Urothelium cell line (cell line): ENCODE measurements at places on chromosomes 1 and 21.
A peak's percentile ranks its signal among the peaks of the same experiment; 100 is the strongest.

- DNase-seq = no peak
These were observed 127.7 kb downstream of the MAGI3 start for GRCh38 chr1:113517983-113518382.

DNA sequence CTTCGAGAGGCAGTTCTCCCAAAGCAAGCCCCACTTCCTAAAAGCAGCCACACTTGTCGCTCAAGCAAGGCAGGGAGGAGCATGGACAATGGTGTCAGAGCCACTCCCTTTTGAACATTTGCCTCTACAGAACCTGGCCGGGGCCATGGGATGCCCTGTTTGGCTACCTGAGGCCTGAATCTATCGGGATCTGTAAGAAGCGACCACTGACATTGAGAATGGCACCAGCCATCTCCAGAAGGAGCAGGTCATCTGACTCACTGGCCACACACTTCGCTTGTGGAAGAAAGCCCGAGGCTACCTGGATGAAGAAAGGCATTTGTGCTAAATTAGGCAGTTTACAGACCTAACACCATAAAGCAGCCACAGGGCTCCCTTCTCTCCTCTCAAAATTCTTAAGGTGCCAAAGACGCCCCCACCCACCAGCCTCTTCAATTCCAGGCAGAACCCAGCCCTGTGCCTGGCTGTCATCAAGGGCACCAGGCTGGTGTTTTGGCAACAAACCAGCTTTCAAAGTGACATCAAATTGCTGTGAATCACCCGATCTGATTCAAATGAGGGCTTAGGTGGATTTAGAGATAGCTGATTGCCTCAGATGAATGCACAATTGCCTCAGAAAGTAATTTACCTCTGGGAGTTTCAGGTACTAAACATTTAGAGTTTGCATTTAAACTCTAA is 104.8 kb downstream of the ETS2 start:
- no peak for DNase-seq

DNA sequence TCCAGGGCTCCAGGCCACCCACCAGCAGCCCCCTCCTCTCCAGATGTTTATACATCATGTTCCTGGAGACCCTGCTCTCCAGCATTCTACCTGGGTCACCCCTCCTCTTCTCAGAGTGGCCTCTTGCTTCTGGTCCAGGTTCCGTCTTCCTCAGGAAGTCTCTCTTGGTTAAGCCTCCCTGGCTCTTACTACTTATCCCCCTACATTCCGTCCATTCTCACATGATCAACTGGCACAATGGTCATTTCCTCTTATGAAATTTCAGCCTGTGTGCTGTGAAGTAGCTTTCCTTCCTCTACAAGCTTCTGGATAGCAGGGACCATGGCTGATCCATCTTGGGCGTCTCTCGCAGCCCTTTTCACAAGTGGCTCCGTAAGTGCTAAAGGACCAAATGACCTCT is 33.9 kb upstream of the ATP2B4 start:
- no peak for DNase-seq

- no peak for DNase-seq
These were observed 173.5 kb downstream of the ST6GALNAC5 start for GRCh38 chr1:77040826-77041225.

DNA sequence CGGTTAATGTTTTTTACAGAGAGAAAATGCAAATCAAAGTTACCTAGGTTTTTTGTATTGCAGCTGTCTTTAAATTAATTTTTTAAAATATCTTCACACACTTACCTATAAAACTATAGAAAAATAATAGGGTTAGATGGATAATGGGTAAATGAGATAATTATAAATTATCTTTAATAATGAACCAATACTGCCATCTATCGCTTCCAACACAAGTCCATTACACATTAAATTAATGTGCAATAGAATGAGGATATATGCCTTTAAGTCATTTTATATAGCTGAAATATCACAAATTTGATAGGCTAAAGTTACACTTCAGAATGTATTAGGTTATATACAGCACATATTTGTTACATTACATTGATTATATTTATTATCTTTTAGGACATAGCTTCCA is 2212.8 kb downstream of the MRPL39 start:
- DNase-seq = no peak

DNA sequence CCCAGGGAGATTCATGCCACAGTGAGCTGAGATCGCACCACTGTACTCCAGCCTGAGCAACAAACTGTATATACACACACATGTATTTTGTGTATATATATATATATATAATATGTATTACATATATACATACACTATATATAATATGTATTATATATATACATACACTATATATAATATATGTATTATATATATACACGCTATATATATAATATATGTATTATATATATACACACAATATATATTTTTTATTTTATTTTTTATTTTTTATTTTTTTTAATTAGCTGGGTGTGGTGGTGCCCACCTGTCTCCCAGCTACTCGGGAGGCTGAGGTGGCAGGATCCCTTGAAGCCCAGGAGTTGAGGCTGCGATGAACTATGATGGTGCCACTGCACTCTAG is 9.3 kb downstream of the TP73 start:
- DNase-seq = no peak

- no peak for DNase-seq
These were observed 16.6 kb upstream of the CACYBP start for GRCh38 chr1:174982971-174983689.

DNA sequence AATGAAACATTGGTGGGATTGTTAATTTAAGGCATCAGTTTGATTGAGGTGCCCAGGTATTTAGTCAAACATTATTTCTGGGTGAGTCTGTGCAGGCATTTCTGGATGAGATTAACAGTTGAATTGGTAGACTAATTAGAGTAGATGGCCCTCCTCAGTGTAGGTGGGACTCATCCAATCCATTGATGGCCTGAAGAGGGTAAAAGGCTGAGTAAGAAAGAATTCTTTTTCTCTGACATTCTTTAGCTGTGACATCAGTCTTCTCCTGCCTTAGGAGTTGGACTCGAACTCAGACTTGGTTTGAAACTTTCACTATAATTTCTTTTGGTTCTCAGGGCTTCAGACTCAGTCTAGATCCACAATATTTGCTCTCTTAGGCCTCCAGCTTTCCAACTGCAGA is 59.6 kb upstream of the ADAMTS5 start:
- DNase-seq = peak; percentile 26

DNA sequence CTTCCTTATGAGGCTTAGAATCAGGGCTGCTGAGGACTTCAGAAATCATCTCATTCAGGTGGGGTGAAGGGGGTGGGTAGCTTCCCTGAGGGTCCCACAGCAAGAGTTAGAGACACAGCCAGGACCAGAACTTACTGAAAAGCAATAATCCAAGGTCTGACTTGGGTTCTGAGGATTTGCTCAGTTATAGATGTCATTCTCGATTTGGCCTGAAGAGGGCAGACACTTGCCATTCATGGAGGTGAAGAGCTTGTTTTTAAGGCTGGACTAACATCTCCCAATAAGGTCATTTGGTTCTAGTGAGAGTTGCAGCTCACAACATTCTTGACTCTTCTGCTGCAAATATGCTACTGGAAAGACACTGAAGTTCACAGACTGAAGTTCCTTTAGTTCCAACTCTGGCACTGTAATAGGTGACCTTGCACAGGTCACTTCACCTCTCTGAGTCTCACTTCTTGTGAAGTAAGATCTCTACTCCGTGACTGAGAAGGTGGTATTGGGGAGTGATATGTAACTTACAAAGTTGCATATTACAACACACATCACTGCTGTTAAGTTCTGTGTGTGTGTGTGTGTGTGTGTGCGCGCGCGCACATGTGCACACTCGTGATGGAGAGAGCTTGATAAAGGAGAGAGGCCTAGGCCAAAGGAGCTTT is 69.8 kb upstream of the DIRAS3 start:
- DNase-seq = peak; percentile 62

GRCh38 chr1:157107702-157108101 is 8.1 kb upstream of the ETV3L start:
- no peak for DNase-seq

DNA sequence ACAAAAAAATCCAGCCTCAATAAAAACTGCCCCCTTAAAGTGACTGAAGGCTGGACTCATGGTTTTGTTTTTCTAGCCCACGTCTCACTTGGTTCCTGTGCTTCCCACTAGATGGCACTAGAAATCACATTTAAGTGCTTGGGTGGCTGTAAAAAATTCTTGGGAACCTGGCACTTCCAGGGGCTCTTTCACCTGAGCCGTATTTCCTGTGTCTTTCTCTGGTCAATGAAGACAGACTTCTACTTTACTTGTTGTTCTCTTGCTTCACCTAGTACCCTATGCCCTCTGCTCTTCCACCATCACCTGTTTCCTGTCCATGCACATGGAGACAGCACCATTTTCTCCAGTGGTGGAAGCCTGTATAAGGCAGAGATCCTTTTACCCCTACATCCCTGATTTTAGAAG is 20.0 kb downstream of the METTL13 start:
- DNase-seq = peak; percentile 56

GRCh38 chr1:47710329-47711071 is 272.7 kb downstream of the FOXD2 start:
- DNase-seq = peak; percentile 92

- no peak for DNase-seq
These were observed 214.2 kb upstream of the DMRTA2 start for GRCh38 chr1:50637460-50637859.

DNA sequence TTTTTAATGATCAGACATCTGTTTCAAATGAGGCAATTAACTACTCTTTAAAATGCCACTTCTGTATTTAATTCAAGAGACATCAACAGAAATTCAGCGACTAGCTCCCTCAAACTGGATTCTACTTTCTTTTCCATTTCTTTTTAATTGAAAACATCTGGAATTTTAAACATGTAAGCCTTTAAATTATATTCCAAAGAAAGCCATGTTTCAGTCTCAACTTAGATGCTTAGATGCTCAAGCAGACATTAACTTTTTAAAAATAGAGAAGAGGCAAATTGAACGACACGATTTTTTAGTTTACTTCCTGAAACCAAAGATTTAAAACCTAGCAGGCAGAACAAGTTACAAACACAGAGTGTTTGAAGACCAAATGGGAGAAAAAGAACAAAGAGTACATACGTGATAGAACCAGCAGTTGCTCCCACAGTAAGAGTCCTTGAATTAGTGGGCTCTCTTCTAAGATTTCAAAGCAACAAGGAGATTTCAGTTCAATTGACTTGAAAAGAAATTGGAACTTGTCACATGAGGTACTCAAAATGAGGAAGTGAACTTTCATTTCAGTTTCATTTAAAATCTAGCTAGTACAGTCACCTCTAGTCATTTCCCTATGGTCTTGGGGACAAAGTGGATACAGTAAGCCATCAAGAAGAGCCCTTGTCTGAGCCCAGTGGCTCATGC is at the start of gene CTSS:
CTSS (minus strand) TSS at position 483 of the 681 bp plus-strand sequence. CDS start 1,015 bp downstream, outside the sequence.
- DNase-seq = no peak

DNA sequence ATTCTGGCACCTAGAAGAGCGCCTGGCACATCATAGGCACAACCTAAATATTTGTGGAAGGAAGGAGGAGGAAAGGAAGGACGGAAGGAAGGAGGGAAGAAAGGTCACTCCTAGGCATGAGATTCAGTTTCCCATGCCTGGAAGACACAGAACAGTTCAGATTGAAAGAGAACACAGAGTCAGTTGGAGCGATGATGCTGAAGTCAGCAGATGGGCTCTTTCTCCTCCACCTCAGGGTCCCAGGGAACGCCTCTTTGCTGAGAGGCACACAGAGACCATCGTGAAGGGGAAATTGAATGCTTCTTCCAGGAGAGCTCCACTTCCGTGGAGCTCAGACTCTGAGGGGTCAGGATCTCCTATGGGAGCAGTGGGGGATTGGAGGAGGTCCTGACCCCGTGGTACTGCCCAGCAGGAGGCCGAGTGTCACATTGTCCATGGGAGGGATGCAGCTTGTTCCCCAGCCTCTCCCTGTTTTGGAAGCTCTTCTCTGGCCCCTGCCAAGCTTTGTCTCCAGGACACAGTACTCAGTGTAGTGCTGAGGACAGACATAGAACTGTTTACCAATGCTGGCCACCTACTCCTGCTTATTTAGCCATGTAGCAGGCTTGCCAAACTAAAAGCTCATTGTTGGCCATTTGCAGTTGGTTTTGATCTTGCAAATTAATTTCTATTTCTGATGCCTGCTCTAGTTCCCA is 2.4 kb downstream of the MYBPHL start:
- DNase-seq = no peak

DNA sequence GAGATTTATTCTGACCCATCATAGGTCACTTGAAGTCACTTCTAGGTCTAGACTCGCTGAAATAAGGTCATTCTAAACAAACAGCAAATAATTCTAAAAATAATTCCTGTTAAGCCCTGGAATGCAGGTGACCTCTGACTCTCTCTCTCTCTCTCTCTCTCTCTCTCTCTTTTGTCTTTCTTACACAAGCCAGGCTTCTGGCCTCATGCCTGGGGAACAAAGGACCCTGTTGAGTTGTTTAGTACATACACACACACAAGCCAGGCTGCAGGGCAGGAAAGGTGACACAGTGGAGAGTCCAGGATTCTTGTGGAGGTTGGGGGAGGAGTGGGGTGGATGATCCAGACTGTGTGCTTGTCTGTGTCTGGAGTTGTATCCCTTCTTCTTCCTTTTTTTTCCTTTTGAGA is 4.0 kb upstream of the MEX3A start:
- DNase-seq = peak; percentile 37

DNA sequence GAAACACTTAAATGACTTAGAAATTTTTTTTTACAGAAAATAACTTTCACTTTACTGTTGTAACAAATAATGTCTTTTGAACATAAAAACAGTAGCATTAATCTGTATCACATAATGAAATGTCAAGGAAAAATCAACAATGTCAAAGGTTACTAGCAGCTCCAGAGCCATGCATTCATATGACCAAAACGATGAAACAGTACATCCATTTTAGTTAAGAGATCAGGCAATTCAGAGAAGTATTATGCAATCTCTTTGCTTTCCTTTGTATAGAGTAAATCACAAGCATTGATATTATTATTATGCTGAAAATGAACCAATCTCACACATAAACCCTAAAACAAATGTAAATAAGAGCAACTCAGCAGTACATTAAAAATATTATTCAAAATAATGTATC is 748.9 kb downstream of the PLA2G4A start:
- no peak for DNase-seq

GRCh38 chr21:38392661-38393060 is 105.6 kb downstream of the ERG start:
- no peak for DNase-seq

DNA sequence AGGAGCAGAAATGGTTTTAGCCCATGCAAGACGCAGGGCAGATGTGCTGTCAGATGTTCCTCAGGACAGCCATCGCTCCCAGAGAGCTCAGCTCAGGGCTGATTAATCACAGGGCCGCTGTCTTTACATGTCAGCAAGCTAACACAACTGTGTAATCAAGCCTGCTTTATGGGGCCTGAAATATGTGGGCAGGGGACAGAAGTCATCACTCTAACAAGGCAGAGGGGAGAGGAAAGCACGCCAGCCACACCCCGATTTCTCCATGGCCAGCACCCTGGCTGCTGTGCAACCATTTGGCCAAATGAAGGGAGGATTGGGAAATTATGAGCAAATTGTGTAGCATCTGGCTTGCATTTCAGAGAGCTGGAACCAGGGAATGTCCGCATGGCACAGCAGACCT is 368.8 kb downstream of the NPHP4 start:
- no peak for DNase-seq

DNA sequence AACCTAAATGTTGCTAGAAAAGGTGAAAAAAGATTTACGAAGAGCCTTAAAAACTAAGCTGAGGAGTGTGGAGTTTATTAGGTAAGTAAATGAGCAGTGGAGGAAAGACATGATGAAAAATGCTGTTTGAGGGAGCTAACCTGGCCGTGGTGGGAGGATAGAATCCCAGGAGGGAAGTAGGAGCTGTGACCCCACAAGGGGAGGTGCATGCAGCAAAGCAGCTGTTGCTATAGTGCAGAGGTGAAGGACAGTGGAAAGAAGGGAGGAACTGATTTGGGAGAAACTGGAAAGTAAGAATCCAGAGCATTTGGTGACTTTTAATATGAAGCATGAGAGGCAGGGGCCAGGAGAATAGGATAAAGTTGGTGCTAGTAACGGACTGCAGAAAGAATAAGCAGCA is 271.7 kb upstream of the ADGRL2 start:
- DNase-seq = no peak

- DNase-seq = no peak
These were observed 21.5 kb downstream of the NPHP4 start for GRCh38 chr1:5970610-5971273.
